ENCODE measurements at places on chromosomes 5 and 9.
A peak's percentile ranks its signal among the peaks of the same experiment; 100 is the strongest.

- no peak for DNase-seq
Measured at GRCh38 chr5:43410414-43410813, 1.8 kb downstream of the CCL28 start.

GRCh38 chr5:759781-760362 is 24.7 kb downstream of the ZDHHC11B start:
- no peak for DNase-seq

GRCh38 chr5:143328589-143329220 is 74.8 kb downstream of the NR3C1 start:
- no peak for DNase-seq

DNA sequence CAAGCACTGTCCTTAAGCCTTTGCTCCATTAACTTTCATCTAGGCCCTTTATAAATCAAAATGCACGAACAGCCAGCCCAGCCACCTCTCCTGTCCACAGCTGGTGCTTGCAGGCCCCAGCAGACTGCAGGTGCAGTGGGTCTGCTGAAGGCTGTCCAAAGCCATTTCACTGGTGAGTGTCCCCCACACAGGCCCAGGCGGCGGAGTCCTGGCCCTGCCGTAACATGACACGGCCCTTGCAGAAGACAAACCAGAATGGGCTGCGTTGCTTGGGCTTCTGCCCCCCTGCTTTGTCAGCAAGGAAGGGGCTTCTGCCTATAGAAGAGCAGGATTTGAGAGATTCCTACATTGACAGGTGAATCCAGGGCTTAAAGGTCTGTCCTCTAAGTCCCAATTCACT is 188.6 kb downstream of the NR3C1 start:
- DNase-seq, result no peak

DNA sequence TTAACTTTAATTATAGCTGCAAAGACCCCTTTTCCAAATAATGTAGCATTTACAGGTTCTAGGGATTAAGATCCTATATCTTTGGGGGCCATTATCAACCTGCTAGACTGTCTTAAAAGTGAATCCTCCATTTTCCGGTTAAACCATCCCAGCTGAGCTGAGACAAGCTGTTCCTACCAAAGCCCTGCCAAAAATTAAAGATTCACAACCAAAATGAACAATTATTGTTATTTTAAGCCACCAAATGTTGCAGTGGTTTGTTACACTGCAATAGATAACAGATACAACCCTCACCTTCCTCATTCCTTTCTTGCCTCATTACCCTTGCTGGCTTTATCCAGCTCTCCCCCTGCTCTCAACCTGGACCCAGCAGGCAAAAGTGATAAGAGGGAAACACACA is 343.4 kb downstream of the CDK5RAP2 start:
- DNase-seq, result no peak

- DNase-seq, result no peak
Measured at GRCh38 chr5:129204525-129204924, 110.0 kb downstream of the ISOC1 start.

DNA sequence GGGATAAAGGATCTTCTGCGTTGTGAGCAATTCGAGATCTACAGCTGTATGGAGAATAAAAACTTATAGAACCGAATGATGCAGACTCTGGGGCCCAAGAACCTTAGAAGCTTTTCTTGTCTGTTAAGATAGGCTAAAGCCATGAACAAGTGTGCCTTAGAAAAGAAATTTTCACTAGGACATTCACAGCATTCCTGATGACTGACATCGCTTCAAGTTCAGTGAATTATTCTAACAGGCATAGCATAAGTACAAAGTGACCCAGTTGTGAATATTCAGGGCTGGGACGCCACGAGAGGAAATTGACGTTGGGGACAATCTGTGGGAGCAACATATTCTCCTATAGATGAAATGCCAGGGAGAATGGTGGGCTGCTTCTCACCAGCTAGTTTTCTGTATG is 32.0 kb upstream of the PANK3 start:
- DNase-seq, result no peak

GRCh38 chr5:159135896-159136531 is 36.3 kb upstream of the EBF1 start:
- DNase-seq, result no peak

GRCh38 chr9:137611623-137612609 is 6.4 kb downstream of the ARRDC1 start:
- peak; percentile 25 for DNase-seq

DNA sequence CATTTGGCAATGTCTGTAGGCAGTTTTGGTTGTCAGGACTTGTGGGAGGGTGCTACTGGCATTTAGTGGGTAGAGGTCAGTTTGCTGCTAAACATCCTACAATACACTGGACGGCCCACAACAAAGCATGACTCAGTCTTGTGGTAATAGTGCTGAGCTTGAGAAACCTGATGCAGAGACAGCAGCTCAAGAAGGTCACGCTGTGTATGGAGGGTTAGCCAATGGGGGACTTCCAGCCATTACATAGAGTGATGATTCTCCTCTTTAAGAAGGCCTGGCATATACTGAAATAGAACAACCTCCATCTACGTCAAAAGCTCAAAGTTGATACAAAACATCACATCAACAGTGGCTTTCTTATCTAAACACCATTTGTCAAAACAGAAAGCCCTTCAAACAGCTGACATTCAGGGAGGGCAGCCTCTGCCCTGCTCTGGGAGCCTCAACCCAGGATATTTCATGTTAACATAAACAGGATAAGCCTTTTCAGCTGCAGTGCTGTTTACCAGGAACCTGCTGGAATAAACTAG is 143.0 kb downstream of the GPBP1 start:
- DNase-seq, result no peak

DNA sequence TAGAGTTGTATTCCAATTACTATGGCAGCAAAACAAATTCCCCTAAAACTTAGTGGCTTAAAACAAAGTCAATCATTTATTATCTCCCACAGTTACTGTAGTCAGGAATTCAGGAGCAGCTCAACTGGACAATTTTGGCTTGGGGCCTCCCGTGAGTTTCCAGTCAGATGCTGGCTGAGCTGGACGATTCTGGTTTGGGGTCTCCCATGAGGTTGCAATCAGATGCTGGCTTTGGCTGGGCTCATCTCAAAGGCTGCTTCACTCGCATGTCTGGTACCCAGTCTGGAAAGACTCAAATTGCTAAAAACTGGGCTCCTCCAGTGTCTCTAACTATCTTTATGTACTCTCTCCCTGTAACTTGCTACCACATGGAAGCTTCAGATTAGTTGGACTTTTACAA is 130.1 kb downstream of the C5orf15 start:
- DNase-seq, result no peak

DNA sequence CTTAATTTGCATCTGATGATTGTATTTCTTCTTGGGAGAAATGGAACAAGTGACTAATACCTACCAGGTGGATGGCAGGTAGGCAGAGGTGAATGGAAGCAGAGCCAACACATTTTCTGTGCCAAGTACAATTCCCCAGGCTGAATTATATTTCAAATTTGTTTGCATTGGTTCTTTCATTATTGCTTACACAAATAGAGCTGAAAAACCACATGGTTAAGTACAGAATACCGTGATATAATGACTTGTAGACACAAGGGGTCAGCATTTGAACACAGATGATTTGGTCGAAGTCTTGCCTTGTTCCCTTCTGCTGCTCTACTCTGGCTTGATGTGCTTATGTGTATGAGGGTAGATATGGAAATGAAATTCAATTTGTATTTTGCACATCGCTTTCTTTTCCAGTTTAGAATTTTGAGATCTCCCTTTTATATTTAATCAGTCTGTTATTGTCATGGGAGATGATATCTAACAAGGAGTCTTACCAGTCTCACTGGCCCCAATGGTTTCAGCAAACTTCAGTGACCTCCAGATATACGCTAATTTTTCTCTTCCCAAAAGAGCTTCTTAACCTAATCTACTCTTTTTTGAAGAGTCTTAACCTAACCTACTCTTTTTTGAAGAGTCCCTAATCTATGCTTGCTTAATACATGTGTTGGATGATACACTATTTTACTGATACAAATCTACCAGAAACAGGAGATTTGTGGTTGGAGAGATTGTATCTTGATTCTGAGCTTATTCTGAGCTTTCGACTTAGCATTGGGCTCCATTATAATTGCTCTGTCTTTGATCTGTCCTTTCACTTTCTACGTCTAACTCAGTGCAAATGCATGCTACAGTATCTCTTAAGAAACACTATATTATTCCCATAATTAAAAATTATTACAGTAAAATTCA is 88.1 kb downstream of the PCSK1 start:
- DNase-seq, result no peak

GRCh38 chr9:89225991-89226471 is 47.4 kb upstream of the SHC3 start:
- DNase-seq, result no peak

- DNase-seq, result no peak
Measured at GRCh38 chr5:119083679-119084078, 12.8 kb downstream of the DMXL1 start.

GRCh38 chr9:106745457-106745856 is 117.5 kb upstream of the ZNF462 start:
- DNase-seq, result no peak

- DNase-seq, result no peak
Measured at GRCh38 chr5:88390481-88390880, 121.8 kb upstream of the TMEM161B start.

DNA sequence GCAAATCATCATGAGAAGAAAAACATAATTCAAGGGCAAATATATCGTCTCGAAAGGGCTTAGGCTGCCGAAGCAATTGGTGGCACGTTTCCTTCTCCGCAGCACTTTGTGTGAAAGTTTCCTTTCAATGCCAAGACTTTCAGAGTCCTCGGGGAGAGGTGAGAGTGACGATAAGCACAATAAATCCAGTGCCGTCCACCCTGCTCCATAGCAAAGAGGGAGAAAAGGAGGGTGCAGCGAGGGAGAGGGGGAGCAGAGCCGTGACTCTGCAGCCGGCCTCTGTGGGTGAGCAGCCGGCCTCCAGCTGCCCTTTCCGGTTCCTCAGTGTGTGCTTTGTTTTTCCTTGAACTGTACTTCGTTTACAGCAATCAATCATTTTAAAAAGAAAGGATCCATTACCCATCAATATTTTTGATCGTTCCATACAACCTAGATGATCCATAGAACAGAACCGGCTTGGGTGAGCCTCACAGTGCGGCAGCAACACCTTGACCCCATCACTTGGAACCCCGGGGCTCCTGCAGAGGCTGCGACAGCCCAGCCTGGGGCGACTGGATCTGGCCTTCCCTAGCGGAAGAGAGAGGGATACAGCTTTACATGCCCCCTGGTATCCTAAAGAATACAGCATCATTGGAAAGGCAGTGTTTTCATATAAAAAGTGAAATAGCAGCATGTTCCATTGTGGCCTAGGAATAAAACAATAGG is 247.0 kb upstream of the IRX4 start:
- DNase-seq, result no peak

GRCh38 chr9:133421615-133422542 is at the start of gene ADAMTS13:
TSS of gene ADAMTS13 (plus strand) at chr9:133422367. CDS start at chr9:133422444, 77 bp downstream.
- DNase-seq, result peak; percentile 33

DNA sequence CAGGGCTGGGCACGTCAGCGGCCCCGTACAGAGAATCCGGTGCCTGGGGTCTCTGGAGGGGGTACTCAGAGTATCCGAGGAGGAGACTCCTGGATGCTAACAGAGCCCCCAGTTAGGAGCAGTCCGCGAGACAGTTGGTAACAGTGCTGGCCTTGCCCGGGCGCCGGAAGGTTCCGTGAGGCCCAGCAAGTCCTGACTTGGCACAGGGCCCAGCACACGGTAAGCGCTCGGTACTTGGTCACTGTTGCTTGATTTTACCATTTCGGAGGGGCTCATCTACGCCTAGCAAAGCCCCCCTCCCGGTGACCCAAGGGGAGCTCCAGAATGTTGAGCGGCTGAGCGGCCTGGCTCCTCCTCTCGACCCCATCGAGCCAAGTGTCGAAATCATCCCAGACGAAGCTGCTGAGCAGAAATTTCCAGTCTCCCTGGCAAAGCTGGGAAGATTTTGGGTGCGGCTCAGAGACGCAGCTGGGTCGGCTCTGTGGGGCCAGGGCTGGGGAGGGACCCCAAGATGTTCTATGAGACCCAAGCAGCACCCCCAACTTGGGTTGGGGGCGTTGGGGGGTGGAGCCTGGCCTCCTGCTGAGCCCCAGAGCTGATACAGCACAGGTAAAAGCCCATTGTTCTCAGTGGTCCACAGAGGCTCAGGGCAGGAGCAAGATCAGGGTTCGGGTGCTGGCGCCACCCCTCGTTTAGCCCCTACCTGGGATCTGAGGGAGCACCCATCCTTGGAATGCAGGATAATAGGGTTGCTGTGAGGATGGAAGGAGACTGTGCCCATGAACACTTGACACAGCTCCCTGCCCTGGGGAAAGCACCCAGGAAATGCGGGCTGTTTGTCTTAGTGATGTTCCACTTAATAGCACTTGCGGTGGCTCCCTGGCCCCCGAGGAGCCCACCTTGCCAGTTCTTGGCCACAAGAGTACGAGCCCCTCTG is 137.2 kb downstream of the C9orf50 start:
- DNase-seq, result no peak

DNA sequence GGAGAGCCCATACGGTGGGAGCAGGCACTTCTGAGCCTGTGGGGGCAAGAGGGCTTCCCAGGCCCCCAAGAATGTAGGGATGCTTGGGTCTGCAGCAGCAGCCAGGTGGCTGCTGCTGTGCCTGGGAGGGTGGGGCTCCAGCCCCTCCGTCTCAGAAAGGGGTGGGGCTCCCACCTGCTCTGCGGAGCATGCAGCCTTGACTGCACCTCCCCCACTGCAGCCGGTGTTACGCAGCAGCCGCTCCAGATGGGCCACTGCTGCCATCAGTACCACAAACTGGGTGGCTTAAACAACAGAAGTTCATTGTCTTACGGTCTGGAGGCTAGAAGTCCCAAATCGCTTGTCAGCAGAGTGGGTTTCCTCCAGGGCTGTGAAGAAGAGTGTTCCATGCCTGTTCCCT is 365.5 kb downstream of the TMEM38B start:
- DNase-seq, result no peak

DNA sequence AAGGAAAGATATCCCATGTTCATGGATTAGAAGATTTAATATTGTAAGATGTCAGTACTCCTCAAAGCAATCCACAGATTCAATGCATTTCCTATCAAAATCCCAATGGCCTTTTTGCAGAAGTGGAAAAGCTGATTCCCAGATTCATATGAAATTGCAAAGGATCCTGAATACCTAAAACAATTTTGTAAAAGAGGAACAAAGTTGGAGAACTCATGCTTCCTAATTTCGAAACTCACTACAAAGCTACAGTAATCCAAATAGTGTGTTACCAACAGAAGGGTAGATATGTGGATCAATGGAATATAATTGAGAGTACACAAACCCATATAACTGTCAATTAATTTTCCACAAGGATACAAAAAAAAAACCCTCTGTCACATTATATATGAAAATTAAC is 154.3 kb upstream of the ZNF618 start:
- DNase-seq, result no peak

DNA sequence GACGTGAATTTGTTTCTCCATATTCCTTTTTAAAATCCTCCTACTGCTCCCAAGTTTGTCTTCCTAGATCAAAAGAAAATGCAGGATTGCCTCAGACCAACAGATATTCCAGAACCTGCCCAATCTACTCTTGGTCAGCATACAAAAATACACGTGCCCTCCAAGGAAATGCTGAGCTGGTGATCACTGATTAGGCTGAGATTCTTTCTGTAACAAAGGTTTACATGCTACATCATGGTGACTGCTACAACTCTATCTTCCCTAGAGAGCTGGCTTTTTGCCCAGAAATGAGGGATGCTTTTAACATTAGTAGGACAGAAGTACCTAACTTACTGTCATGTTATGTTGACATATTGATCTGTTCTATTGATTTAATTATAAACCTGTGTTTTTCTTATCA is 35.5 kb downstream of the OR2Y1 start:
- DNase-seq, result no peak

- no peak for DNase-seq
Measured at GRCh38 chr5:176619569-176620332, 9.8 kb upstream of the GPRIN1 start.

Data from stimulated activated naive CD4-positive, alpha-beta T cell treated with Interleukin-2 at 50 U/mL for 16 hours (primary cell).